ENCODE measurements at places on chromosomes 1 and 21.

- DNase-seq = peak; percentile 76
Observed at GRCh38 chr1:16498573-16499413, 15.3 kb downstream of the RNU1-1 start.

DNA sequence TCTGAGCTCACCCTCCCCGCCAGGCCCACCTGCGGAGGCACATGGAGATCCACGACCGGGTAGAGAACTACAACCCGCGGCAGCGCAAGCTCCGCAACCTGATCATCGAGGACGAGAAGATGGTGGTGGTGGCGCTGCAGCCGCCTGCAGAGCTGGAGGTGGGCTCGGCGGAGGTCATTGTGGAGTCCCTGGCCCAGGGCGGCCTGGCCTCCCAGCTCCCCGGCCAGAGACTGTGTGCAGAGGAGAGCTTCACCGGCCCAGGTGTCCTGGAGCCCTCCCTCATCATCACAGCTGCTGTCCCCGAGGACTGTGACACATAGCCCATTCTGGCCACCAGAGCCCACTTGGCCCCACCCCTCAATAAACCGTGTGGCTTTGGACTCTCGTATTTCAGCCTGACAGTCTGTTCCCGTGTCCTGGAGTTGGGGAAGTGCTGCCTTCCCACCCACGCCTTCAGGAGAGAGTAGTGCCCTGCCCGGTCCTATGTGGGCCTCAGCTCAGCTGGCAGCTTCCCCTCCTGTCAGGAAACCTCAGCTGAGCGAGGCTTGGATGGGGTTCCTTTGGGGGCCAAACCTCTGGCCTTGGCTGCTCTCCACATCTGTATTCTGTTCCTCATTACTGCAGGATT is 9.2 kb downstream of the ZBTB48 start:
- no peak for DNase-seq

GRCh38 chr1:17929224-17929623 is 174.1 kb downstream of the ACTL8 start:
- no peak for DNase-seq

DNA sequence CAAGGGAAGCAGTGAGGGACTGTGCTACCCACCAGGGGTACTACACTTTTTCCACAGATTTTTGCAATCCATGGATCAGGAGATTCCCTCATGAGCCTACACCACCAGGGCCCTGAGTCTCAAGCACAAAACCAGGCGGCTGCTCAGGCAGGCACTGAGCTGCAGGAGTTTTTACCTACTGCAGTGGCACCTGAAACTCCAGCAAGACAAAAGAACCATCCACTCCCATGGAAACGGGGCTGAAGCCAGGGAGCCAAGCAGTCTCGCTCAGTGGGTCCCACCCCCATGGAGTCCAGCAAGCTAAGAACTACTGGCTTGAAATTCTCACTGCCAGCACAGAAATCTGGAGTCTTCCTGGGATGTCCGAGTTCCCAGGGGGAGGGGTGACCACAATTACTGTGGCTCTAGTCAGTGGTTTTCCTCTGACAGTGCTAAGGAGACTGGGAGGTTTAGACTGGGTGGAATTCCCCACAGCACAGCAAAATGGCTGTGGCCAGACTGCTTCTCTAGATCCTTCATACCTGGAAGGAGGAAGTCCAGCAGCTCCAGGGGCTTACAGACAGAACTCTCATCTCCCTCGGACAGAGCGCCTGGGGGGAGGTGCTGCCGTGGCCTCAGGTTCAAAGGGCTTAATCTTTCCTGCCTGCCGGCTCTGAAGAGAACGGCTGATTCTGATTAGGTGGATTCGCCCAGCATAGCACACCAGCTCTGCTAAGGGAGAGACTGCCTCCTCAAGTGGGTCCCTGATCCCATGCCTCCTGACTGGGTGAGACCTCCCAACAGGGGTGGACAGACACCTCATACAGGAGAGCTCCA is 437.8 kb downstream of the LTN1 start:
- DNase-seq = no peak

GRCh38 chr1:26887125-26887524 is 3.0 kb downstream of the GPN2 start:
- DNase-seq = no peak

GRCh38 chr1:223659711-223660110 is 5.8 kb downstream of the CAPN8 start:
- no peak for DNase-seq

- no peak for DNase-seq
Observed at GRCh38 chr1:50978144-50978851, 8.3 kb downstream of the CDKN2C start.

GRCh38 chr21:42203936-42204335 is 15.0 kb upstream of the ABCG1 start:
- DNase-seq = no peak

GRCh38 chr1:81113688-81114087 is 687.0 kb upstream of the ADGRL2 start:
- DNase-seq = peak; percentile 38

DNA sequence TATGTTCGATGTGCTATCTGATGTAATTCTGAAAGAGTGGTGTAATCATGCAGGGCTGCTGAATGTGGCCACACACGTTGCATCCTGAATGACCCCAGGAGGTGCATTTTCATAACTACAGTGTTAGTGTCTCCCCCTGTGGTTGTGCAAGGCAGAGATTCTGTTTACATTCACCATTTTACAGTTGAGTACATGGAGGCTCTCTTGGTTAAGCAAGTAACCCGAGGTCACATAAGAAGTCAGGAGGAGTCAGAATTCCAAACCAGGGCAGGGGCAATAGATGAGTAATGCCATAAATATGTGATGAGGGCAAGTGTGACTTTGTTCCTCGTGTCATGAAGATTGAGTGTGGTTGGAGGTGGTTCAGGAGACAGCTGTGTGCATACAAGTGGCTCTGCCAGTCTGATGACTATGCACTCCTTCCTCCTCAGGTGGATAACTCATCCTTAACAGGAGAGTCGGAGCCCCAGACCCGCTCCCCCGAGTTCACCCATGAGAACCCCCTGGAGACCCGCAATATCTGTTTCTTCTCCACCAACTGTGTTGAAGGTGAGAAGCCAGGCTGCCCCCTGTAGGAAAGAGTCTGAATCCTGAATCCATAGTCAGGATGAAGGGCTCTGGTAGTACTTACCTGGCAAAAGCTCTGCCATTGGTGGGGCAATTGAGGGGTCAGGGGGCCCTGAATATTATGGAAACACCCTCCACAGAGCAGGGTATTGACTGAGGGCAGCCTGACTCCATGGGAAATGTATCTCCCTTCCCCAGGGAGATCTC is 9.3 kb downstream of the ATP1A2 start:
- DNase-seq = peak; percentile 20

- DNase-seq = no peak
Observed at GRCh38 chr1:117368116-117369108, 1.2 kb downstream of the MAN1A2 start.

GRCh38 chr1:56931211-56931610 is 34.6 kb downstream of the C8B start:
- peak; percentile 28 for DNase-seq

DNA sequence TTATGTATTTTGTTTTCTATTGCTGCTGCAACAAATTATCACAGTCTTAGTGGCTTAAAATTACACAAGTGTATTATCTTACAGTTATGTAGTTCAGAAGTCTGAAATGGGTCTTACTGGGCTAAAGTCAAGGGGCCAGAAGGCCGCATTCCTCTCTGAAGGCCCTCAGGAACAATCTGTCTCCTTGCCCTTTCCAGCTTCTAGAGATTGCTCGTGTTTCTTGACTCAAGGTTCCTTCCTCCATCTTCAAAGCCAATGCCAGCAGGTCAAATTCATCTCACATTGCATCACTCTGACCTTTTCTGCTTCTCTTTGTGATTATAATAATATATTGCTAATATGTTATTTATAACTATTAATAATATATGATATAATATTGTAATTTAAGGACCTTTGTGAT is 97.1 kb downstream of the DIRAS3 start:
- DNase-seq = no peak

- DNase-seq = no peak
Observed at GRCh38 chr1:246035060-246035541, 472.0 kb downstream of the SMYD3 start.

GRCh38 chr1:15882665-15883064 is 35.2 kb downstream of the SPEN start:
- no peak for DNase-seq

GRCh38 chr1:29498126-29499103 is 262.1 kb downstream of the PTPRU start:
- DNase-seq = no peak

DNA sequence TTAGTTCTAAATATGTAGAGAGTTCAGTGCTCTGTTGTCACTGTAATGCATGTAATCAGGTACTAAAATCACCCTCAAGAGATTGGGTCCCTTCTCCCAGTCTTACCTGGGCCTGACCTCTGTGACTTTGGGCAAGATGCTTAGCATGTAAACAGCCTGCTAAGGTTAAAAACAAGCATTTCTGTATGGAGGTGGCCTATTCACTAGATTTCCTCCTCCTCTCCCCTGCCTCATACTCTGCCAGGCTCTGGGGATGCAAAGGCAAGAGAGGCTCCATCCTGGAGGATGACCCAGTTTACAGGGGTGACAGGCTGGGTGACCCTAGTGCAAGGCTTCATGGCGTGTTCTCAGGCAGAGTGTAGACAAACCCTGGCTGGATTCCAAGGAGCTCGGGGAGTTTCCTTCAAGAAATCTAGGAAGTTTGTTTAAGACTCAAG is 28.8 kb downstream of the VANGL2 start:
- DNase-seq = no peak

GRCh38 chr1:56074007-56074651 is 505.2 kb downstream of the PLPP3 start:
- DNase-seq = peak; percentile 94

- DNase-seq = no peak
Observed at GRCh38 chr1:212007178-212007577, 28.2 kb downstream of the INTS7 start.

- DNase-seq = no peak
Observed at GRCh38 chr1:150093805-150094204, 26.2 kb downstream of the VPS45 start.

DNA sequence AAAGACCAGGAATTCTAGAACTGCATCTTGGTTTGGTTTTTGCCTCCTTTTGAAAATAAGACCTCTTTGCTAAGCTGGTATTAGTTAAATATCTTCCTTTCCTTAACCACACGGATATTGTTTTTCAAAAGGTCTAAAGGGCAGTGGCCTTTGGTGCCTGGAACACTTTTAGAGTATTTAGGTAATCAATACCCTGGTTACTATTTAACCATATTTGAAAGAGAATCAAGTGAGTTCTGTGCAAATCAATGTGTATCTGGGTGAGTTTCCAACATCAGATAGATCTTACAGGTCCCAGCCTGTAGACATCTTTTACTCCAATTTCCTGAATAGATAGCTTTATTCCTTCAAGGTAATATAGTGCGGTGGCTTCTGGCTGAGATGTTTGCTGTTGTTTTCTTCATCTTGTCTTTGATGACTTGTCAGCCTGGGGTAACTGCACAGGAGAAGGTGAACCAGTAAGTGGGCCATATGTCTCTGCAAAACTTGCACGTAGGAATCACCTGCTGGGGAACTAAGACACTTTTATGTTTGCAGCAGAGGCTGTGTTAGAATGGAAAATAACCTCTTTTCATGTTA is at the start of gene C8A:
TSS of gene C8A (plus strand) at position 277 of the 579 bp plus-strand sequence. CDS start at position 382, 105 bp downstream.
- DNase-seq = no peak

- DNase-seq = no peak
Observed at GRCh38 chr1:117271959-117272358, 61.2 kb upstream of the VTCN1 start.

DNA sequence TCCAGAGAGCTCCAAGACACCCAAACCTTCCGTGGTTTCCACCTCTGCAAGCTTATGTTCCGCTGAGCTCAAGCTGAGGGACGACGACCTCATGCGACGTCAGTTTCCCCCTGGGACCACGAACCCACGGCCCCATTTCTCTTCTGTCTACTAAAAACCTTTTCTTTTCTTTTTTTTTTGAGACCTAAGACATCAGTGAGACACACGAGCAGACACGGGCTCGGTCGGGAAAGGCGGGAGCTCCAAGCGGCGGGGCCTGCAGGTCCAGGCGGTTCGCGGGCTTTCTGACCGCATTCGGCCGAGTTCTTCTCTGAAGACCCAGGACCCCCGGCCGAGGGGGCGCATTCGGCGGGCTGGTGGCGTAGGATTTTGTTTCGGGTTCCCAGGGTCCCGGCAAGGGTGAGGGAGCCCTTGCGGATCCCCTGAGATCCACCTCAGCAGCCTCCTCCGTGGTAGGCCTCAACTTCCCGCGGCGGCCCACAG is 402 bp downstream of the C21orf58 start:
- no peak for DNase-seq

DNA sequence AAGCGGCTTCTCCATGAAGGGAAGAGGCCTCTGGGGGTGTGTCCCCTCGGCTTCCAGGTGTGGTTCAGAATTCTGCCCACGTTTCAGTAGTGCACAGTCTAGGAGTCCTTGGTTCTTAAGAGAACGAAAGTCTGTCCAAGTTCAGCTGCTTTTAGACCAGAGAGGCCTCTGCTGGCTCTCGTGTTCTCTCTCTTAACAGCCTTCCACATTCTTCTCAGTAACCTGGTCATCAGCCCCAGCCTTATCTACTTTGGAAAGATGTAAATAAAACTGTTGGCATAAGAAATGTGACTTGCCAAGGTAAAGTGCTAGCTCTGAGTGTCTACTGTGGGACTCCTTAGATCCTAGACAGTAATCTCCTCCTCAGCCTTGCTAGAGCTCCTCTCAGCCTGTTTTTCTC is 15.3 kb upstream of the STUM start:
- DNase-seq = no peak

Data from fibroblast of skin of left biceps (primary cell).